Activated CD4-positive, alpha-beta memory T cell treated with anti-CD3 and anti-CD28 coated beads for 36 hours (primary cell): ENCODE measurements at places on chromosomes 7 and 10. TPM values are rescaled to one million over a fixed set of nuclear protein-coding genes. Genes with fewer than 3 reads are reported as not detected.
A peak's percentile ranks its signal among the peaks of the same experiment; 100 is the strongest.

Gene SPDYE2
- not detected for total RNA-seq

Gene ZNF25
- total RNA-seq, result 8.8 TPM

Gene NKX1-2
- total RNA-seq, result not detected

Gene NUTM2B
- 0.56 TPM for total RNA-seq

Gene VSIR
- 112 TPM for total RNA-seq

DNA sequence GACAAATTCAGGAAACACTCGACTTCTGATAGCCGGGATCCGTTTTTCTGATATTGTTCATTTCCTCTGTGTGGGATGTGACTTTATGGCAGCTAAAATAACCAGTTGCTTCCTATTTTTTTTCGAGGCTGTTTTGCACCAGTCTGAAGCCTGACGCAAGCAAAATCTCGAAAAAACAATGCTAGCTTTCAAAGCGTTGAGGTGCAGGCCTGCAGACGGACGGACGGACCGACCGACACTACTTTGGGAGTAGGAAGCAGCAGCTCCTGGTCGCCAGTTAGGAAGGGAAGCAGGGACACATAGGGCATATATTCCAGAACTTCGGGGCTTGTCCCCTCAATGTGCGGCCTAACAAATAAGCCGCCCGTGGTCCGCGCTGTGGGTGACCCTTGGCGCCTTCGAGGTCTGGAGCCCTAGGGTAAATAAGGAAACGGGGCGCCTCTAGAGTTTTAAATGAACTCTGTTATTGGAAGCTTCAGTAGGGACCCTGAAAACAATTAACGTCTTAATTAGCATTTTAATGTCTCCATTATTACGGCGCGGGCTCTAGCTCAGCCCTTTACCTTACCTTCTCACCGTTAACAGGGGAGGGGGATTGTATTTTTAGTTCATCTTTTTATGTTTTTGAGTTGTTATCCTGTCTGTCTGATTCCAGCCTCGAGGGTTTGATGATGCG is 1.3 kb downstream of the HHEX start:
- no peak for DNase-seq
- peak overlapping the region; percentile 40 for H3K4me3 ChIP-seq
- H3K36me3 ChIP-seq, result no peaks in the 10 kb centered on the region
- H3K27me3 ChIP-seq, result peaks cover 59% of the 10 kb centered on the region

DNA sequence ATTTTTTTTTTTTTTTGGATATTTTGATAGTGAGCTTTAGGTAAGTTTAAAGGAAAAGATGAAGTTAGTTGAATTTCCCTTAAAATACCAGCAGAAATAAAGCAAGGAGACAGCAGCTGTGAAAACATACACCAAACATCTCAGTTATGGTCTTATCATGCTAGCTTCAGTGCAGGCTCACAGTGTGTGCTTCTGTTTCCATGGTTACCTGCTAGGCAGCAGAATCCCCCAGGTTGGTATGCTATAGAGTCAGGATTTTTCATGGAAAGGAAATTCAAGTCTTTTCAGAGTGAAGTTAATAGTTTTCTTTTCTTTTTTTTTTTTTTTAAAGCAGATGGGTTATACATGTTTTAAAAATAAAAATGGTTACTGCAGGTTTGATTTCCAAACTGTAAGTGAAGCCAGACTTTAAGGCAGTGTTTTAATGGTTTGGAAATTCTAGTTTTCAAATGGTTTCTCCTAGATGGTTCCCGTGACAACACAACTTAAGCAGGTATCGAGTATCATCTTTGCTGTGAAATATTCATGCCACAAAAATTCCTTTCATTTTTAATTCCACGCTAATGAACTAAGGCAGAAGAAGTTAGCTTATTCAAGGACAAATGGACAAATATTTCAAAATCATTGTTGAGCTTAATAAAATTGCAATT is 230.9 kb downstream of the BICC1 start:
- DNase-seq, result no peak
- H3K27me3 ChIP-seq, result no peaks in the 10 kb centered on the region
- H3K27ac ChIP-seq, result no peak overlapping the region
- H3K4me1 ChIP-seq, result no peaks in the 10 kb centered on the region
- H3K36me3 ChIP-seq, result no peaks in the 10 kb centered on the region

- no peak overlapping the region for H3K4me3 ChIP-seq
- peak overlapping the region; percentile 48 for H3K27ac ChIP-seq
- H3K27me3 ChIP-seq, result no peaks in the 10 kb centered on the region
- peak; percentile 73 for DNase-seq
Observed at GRCh38 chr10:62384057-62384446, 9.9 kb downstream of the ZNF365 start.

DNA sequence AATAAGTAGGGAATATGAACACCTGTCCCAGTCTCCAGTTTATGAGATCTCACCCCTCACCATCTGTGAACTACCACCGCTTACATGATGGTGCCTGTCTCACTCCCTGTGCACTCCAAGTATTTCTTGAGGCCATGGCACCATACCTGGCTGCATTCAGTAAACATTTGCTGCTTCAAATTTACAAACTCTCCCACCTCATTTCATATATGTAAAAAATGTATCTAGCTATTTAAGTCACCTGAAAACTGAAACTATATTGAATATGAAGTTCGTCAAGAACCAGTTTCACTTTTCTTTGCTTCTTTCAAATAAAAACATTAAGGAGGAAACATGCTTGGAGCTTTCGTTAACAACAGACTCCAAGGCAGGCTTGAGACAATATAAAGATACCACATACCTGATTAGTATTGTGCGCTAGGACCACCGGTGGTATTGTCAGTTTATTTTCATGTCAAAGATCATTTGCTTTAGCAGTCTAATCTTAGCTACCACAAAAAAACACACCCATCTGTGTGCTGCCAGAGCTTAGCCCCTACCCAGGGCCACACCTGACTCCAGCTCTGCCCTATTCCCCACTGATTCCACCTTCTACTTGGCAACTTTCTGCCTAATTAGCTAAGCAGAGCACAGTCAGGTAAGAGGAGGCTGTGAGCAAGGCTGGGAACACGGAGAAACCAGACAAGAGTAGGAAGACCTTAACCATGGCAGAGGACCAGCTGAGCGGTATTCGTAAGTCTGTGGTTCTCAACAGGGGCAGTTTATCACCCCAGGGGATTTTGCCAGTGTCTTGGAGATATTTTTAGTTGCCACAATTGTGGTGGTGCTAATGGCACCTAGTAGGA is 92.0 kb downstream of the ZFAND4 start:
- H3K4me3 ChIP-seq, result peak overlapping the region; percentile 75
- no peaks in the 10 kb centered on the region for H3K27me3 ChIP-seq
- peaks cover 30% of the 10 kb centered on the region for H3K4me1 ChIP-seq
- peaks cover 3% of the 10 kb centered on the region for H3K36me3 ChIP-seq
- DNase-seq, result peak; percentile 45
- H3K27ac ChIP-seq, result peak overlapping the region; percentile 86

GRCh38 chr10:110672580-110672919 is 28.4 kb downstream of the RBM20 start:
- no peaks in the 10 kb centered on the region for H3K27me3 ChIP-seq
- H3K4me1 ChIP-seq, result peaks cover 2% of the 10 kb centered on the region
- DNase-seq, result no peak
- H3K36me3 ChIP-seq, result no peaks in the 10 kb centered on the region
- H3K4me3 ChIP-seq, result peak overlapping the region; percentile 78

DNA sequence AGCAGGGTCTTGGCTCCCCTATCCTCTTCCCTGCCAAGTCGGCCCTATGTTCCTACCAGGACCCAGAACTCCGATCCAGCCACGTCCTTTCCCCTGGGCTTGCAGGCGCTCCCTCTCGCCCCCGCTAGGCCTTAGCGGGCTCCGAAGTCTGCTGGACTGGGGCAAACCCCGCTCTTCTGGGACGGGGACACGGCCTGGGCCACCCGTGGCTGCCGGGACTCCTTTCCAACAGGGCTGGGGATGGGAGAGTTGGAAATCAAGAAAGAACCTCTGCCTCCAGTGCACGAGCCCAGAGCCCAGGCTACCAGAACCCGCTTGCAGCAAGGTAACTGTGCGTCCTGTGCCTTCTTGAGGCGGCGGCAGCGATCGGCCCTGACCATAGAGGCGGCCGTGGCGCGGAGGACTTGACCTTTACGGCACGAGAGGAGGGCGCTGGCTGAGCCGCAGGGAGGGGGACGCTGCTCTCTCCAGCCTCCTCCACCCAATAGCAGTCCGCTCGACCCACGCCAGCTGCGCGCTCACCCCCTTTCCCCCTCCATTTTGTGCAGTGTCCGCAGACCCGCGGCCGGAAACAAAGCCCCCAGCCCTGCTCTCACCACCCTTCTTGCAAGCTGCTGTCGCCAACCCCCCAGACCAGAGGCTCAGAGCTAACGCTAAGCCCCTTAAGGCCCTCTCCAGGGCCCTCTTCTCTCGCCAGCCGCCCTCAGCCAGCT is 7.0 kb upstream of the HOXA11 start:
- H3K36me3 ChIP-seq, result no peaks in the 10 kb centered on the region
- no peak overlapping the region for H3K27ac ChIP-seq
- peaks cover 78% of the 10 kb centered on the region for H3K27me3 ChIP-seq
- H3K4me1 ChIP-seq, result peaks cover 36% of the 10 kb centered on the region
- DNase-seq, result no peak
- H3K4me3 ChIP-seq, result peak overlapping the region; percentile 32

DNA sequence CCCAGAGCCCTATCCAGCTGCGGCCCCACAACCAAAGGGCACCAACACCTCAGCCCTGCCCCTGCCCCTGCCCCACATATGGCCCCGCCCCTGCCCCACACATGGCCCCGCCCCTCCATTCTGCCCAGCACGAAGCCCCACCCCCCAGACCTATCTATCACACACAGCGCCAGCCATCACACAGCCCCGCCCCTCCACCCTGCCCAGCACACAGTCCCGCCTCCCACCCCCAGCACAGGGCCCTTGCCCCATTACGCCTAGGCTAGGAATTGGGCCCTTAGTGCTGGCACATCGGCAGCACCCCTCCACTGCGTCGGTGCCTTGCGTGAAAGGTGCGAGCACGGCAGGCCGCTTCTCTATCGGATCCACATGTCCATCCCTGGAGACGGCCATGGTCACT is 126.8 kb downstream of the MAD1L1 start:
- DNase-seq, result peak; percentile 18
- peaks cover 25% of the 10 kb centered on the region for H3K4me1 ChIP-seq
- no peaks in the 10 kb centered on the region for H3K27me3 ChIP-seq
- no peaks in the 10 kb centered on the region for H3K36me3 ChIP-seq

- no peaks in the 10 kb centered on the region for H3K27me3 ChIP-seq
- no peak overlapping the region for H3K4me3 ChIP-seq
- DNase-seq, result no peak
- H3K4me1 ChIP-seq, result peaks cover 41% of the 10 kb centered on the region
- H3K36me3 ChIP-seq, result no peaks in the 10 kb centered on the region
Observed at GRCh38 chr7:7922684-7923385, 45.8 kb upstream of the GLCCI1 start.

DNA sequence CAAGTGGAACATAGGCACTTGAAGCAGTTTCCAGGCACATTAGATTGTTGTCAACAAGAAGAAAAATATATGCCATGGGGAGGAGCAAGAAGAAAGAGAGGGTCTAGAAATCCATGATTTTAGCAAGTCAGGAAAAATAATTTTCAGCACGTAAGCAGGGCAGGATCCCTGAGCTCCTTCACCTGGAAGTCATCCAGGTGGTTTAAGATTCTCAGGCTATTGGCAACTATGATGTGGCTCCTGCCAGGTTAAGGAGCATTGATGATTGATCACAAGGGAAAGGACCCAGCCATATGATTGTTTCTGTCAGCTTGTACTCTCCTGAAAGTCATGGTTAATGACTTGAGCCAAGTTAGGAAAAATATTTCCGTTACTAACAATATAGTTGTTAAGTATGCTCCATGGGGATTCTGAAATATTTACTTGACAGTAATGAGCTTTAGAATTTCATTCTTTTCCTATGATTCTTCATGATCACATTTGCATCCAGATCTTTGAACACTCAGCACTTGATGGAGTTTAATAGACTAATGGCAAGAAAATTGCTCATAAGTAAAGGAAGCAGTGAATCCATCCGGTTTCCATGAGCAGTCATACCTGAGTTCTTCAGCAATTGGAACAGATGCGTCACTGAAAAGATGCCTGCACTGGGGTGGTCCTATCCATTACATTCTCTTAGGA is 209.1 kb downstream of the BICC1 start:
- H3K27me3 ChIP-seq, result no peaks in the 10 kb centered on the region
- H3K36me3 ChIP-seq, result no peaks in the 10 kb centered on the region
- no peak overlapping the region for H3K4me3 ChIP-seq
- no peak for DNase-seq

- H3K4me1 ChIP-seq, result no peaks in the 10 kb centered on the region
- no peak overlapping the region for H3K4me3 ChIP-seq
- peaks cover 51% of the 10 kb centered on the region for H3K36me3 ChIP-seq
- no peaks in the 10 kb centered on the region for H3K27me3 ChIP-seq
- no peak for DNase-seq
- H3K27ac ChIP-seq, result peak overlapping the region; percentile 18
Observed at GRCh38 chr10:112404617-112405016, 30.7 kb downstream of the ACSL5 start.

GRCh38 chr7:4774658-4775249 is 669 bp upstream of the AP5Z1 start:
- peaks cover 36% of the 10 kb centered on the region for H3K4me1 ChIP-seq
- H3K4me3 ChIP-seq, result peak overlapping the region; percentile 95
- peak overlapping the region; percentile 91 for H3K27ac ChIP-seq

GRCh38 chr7:77783545-77783944 is 14.7 kb downstream of the TMEM60 start:
- H3K4me1 ChIP-seq, result peaks cover 1% of the 10 kb centered on the region
- no peak for DNase-seq
- H3K36me3 ChIP-seq, result peaks cover 19% of the 10 kb centered on the region
- no peaks in the 10 kb centered on the region for H3K27me3 ChIP-seq
- H3K27ac ChIP-seq, result no peak overlapping the region

GRCh38 chr7:71229699-71230098 is 97.8 kb downstream of the GALNT17 start:
- DNase-seq, result no peak
- no peak overlapping the region for H3K4me3 ChIP-seq
- no peaks in the 10 kb centered on the region for H3K27me3 ChIP-seq
- H3K36me3 ChIP-seq, result no peaks in the 10 kb centered on the region
- no peaks in the 10 kb centered on the region for H3K4me1 ChIP-seq
- H3K27ac ChIP-seq, result no peak overlapping the region

GRCh38 chr7:28790467-28790866 is 167.7 kb downstream of the TRIL start:
- DNase-seq, result no peak
- no peak overlapping the region for H3K4me3 ChIP-seq
- no peaks in the 10 kb centered on the region for H3K4me1 ChIP-seq
- H3K27ac ChIP-seq, result no peak overlapping the region

DNA sequence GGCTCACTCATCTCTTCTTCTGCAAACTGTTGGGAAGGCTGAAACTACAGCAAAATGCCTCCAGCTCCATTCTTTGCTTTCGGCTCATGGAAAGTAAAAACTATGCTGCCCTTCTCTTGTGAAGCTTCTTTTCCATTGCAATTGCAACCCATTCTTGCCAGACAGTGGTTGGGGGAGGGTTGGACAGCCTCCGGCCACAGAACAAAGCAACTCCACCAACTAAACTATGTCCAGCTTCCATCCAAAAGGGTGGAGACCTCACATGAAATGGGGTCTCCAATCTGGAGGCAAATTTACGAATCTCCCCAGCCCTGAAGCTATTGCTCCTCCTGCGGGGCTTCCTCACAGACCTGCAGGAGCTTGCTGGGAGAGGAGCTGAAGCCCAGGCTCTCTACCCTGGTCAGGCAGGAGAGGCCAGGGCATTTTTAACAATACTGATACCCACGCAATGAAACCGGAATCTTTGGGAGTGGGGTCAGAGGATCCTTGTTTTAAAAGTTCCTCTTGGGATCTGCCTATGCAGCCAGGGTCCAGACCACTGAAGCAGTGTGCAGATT is 549 bp downstream of the GPNMB start:
- no peak for DNase-seq
- peaks cover 59% of the 10 kb centered on the region for H3K27me3 ChIP-seq
- peaks cover 5% of the 10 kb centered on the region for H3K4me1 ChIP-seq

GRCh38 chr7:120229084-120229483 is 43.9 kb upstream of the KCND2 start:
- no peak for DNase-seq
- no peaks in the 10 kb centered on the region for H3K4me1 ChIP-seq
- no peaks in the 10 kb centered on the region for H3K27me3 ChIP-seq
- no peak overlapping the region for H3K4me3 ChIP-seq
